Activated naive CD8-positive, alpha-beta T cell treated with anti-CD3 and anti-CD28 coated beads, Interleukin-2, amount 50 U/mL, for 24 hours (primary cell): ENCODE measurements at places on chromosomes 5 and 9.

- no peak for DNase-seq
These were observed 93.8 kb downstream of the HSPA4 start for GRCh38 chr5:133145436-133146170.

DNA sequence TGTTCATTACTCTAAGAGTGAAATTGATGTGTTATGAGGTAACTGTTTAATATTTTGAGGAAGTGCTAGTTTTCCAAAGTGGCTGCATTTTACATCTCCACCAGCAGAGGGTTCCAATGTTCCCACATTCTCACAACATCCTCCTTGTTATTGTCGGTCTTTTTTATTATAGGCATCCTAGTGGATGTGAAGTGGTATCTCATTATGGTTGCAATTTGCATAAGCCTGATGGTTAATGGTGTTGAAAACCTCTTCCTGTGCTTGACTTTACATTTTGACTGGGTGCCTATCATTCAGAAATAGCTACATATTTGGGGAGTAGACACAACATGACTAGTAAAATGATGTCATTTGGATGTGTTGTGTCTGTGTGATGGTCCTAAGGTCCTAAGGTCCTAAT, 143.6 kb downstream of the MRPS30 start:
- DNase-seq, result no peak

GRCh38 chr5:178557416-178557815, 32.8 kb downstream of the COL23A1 start:
- DNase-seq, result no peak

DNA sequence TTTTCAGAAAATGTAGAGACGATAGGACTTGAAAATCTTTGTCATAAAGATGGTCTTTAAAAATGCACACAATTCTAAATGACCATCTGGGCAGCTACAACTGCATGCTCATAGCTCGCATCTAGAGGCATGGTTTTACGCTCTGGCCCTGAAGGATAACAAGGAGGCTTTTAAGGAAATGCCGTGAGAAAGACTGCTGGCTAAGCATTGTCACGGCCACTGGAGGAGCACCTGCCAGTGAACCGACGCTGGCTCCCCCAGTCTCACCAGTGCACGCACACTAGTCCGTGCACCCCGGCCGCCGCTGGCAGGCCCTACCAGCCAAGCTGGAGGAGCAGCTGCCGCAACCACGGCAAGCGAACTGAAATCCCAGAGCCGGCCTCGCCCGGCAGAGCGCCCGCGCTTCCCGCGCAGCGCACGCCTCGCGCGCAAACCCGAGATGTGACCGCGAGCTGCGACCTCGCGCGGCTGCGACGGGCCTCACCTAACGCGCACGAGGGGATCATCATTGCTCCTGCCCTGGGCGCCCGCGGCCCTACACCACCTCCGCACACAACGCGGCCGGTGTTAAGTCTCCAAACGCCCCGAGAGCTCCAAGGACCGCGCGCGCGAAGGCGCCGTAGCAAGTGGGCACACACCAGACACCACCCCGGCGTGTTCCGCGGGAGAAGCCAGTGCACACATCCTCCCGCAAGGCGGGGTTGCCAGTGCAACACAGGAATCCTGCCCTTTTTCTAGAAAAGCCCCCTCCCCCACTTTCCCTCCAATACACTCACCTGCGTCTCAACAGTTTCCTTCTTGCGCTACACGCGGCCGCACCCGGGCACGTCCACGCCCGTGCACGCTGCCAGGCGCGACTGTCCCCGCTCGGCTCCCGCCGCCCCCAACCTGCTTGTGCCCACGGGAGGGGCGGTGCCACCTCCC, 5.3 kb downstream of the ELAVL2 start:
- DNase-seq, result no peak

- DNase-seq, result peak; percentile 9
These were observed 36.7 kb upstream of the KCNIP1 start for GRCh38 chr5:170466988-170467707.

GRCh38 chr9:128945798-128946501, 1.5 kb downstream of the DOLK start:
- DNase-seq, result no peak

DNA sequence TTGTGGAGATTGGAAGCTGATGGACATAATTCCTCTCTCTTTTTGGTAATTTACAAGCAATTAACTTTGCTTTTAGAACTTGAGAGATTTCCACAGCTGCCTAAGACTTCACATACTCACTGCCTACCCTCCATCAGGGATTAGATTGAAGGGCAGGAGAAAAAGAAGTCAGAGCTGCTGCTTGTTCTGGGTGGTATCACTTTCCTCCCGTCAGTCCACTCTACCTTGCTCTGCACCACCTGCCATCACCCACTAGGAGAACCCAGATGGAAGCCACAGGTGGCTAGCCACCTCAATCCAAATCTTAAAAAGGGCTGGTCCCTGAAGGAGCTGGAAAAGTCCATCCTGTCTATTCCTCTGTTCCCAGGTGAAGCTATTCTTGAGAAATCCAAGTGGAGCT, 10.5 kb downstream of the IRF1 start:
- DNase-seq, result no peak

DNA sequence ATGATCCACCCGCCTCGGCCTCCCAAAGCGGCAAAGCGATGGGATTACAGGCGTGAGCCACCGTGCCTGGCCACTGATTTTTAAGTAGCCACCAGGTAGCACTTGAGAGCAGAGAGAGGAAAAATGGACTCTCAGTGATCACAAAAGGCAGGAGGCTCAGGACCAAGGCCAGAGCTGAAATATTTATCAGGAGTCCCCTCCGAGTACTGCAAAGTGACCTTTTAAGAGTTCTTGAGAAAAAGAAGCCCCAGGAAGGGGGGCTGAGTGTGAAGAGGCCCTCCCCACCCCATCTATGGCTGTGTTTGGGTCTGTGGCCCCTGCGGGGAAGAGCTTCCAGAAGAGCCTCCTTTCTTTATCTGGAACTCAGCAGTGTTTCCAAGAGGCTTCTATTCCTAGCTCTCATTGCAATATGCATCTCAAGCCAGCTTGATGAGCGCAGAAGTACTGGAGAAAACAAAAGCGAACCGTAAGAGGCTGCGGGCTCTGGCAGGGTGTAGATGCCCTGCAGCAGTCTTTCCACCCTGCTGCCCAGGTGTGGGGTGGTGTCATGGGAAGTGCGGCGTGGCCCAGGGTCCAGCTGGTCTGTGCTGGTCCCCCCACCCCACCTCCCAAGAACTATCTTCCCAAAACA, 75.5 kb upstream of the CDK20 start:
- DNase-seq, result no peak

GRCh38 chr9:81410201-81410600, 279.1 kb downstream of the TLE1 start:
- no peak for DNase-seq

DNA sequence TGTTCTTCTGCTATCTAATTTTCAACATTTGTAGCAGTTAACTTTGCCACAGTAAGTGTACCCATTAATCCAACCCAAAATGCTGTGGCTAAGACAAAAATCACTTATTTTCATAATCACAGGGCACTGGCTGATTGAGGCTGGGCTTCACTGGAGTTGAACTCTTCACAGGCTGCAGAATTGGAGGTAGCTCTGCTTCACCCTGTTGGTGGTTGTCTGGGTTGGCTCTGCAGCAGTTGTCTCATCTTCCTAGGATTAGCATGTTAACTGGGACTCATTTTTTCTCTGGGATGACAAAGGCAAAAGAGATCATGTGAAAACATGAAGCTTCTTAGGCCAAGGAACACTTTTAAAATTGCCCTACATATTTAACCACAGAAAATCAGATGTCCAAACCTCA, 518.9 kb downstream of the TLR4 start:
- DNase-seq, result no peak

GRCh38 chr5:29720954-29721353, 1472.5 kb upstream of the CDH6 start:
- DNase-seq, result no peak

DNA sequence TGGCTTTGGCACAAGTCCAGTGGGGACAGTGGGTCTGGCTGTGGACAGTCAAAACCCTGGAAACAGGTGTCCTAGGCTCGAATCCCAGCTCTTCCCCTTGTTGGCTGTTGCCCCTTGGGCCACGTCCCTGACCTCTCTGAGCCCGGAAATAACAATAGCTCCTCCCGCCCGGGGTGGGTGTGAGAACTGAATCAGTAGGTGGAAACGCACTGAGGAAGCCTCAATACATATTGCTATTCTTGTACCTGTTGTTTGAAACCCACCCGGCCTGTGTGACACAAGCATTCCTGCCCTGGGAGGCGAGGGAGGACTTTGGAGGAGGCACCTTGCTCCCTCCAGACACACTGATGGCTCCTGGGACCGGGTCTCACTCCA, 134.1 kb downstream of the OLFM1 start:
- no peak for DNase-seq

DNA sequence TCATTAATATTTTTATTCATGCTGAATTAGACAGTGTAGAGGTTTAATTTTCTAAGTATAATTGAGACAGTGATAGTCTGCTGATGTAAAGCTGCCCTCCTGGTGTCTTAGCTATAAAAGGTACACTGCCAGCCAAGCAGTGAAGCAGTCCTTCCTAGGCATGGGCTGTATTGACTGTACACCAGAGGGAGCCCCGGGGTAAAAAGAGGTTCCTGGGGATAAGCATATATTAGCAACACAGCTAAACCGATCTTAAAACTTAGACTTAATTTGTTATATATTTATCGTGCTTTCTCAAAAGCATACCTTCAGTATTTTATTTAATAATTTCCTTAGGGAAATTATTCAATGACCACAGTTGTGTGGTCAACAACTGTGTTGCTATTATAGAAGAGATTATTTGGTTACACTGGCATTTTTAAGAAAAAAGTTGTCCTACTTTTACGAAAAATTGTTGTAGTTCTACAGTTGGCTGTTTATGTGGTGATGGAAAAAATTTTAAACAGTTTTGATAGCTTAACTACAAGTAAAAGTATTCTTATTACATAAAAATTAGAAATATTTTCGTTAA, 68.8 kb downstream of the ELL2 start:
- peak; percentile 30 for DNase-seq

- DNase-seq, result no peak
These were observed 10.1 kb downstream of the TRIO start for GRCh38 chr5:14153071-14153864.

- DNase-seq, result no peak
These were observed 90.3 kb upstream of the ZNF366 start for GRCh38 chr5:72597456-72597948.

GRCh38 chr5:142945321-142945720, 175.1 kb downstream of the ARHGAP26 start:
- DNase-seq, result no peak

DNA sequence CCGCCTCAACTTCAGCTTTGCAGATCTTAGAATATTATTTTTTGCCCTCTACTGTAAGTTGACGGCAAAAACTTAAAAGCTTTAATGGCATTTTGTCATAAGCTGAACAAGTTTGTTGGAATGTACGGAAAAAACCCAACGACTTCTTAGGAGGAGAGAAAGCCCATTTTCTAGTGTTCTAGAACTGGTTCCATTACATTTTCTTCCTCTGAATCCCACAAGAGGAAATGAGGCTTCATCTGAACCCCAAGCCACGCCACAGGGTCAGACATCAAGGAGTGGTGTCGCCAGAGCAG, 113.7 kb downstream of the LHFPL2 start:
- DNase-seq, result no peak

GRCh38 chr9:131043646-131044045, 34.7 kb downstream of the LAMC3 start:
- DNase-seq, result no peak

GRCh38 chr9:93902780-93903655, 52.1 kb downstream of the BARX1 start:
- DNase-seq, result no peak

GRCh38 chr5:95863383-95863757, 40.8 kb upstream of the GLRX start:
- no peak for DNase-seq

DNA sequence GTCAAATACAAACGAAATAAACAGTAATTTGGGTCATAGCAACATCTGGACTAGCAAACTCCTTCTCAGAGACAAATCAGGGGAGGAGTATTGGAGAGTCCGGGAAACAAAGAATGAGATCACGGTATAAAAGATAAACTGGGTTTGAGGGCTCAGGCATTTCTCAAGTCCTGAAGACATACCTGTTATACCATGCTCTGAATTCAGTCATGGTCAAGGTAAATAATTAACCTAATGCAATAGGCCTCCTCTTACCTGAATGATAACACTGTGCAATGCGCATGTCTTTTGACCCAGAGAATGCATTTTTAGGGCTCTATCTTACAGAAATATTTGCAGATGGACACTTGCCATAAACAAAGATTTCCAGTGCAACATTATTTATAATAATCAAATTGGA, 31.9 kb upstream of the SPDL1 start:
- DNase-seq, result no peak

- no peak for DNase-seq
These were observed 14.5 kb downstream of the TERT start for GRCh38 chr5:1280177-1281037.

DNA sequence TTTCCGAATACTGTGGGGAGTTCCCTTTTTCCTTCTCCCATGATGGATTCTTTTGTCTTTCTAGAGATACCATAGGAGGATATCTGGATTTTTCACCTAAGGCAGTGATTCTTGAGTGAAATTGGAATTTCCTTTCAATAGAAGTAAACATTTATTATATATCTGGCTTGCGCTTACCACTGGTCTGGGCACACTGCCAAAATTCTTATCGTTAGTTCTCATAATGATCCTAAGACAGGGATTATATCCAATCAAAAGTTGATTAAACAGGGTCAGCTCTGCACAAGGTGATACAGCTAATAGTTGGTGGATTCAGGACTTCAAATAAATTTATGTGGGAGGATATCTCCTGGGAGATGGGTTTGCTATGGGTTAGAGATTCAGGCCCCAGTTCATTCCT, 9.6 kb downstream of the TLE4 start:
- no peak for DNase-seq

GRCh38 chr9:15416880-15417279, 5.8 kb upstream of the SNAPC3 start:
- DNase-seq, result peak; percentile 34

DNA sequence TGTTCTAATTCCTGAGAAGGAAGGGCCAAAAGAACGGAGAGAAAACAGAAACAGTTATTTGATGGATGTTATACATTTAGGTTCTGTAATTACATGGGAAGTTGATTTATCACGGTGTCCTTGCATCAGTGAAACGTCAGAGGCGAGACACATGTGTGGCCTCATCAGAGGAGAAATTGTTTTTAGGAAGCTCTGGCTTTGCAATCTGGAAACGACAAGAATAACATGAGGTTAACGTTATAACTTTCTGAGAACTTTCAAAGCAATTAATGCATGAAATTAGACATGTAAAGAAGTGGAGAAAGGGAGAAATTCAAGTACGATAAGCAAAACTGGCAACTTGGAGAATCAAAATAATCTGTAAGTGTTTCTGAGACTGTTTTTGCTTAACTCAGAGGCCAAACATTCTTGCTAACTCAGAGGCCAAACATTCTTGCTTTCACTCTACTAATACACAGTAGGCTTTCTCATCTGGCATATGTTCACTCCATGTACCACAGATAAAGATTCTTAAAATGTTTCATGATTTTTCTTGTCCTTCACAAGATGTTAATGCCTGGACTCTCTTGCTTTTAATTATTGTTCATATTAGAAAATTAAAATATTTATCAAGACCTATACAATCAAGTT, 933.0 kb downstream of the TLE4 start:
- no peak for DNase-seq
